ENCODE measurements at places on chromosomes 6 and 20.

DNA sequence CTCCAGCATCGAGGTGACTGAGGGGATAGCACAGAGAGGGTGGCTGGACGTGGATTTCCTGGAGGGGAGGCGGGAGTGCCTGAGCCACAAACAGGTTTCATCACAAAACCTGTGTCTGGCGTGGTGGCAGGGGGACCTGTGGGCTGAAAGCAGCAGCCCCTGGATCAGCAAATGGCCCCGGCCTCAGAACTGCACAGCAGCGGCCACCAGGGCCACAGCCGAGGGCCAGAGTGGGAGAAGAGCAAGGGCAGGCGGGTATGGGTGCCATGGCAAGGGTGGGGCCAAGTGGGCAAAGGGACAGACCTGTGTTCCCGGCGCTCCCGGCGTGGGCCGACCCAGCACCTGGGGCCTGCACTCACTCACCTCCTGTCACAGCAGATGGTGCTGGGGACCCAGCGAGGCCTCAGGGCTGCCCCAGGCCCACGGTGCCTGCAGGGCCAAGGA is 19.0 kb downstream of the NTSR1 start:
- DNase-seq: peak; percentile 7

DNA sequence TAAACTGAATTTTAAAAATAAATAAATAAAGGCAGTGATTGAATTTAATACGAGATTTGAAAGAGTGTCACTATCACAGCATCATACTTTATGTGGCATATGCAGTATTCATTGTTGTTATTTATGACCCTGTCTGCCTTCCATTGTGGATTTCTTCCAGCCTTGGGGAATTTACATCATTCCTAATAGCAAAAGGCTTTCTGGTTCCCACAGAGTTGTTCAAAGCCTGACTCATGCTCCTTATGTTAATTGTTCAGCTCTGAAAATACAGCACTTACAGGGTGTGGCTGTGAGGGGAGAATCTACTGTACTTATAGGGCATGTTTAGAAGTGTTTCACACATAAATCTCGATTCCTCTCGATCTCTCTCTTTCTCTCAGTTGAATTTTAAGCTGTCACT is 54.4 kb downstream of the JAG1 start:
- DNase-seq: no peak

DNA sequence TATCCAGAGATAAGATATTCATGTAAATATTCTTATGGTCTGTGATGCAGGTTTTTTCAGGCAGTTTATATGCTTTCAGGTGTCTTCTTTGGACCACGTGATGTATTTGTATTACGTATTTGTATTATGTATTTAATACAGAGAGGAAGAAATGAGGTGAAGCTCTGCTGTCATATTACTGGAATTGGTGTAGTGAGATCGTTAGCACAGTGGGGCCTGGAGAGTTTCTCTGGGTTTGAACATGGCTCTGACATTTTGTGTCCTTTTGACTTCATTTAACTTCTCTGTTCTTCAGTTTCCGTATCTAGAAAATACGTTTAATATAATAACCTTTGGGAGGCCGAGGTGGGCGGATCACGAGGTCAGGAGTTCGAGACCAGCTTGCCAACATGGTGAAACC is 1.6 kb upstream of the PRIM2 start:
- DNase-seq: no peak

DNA sequence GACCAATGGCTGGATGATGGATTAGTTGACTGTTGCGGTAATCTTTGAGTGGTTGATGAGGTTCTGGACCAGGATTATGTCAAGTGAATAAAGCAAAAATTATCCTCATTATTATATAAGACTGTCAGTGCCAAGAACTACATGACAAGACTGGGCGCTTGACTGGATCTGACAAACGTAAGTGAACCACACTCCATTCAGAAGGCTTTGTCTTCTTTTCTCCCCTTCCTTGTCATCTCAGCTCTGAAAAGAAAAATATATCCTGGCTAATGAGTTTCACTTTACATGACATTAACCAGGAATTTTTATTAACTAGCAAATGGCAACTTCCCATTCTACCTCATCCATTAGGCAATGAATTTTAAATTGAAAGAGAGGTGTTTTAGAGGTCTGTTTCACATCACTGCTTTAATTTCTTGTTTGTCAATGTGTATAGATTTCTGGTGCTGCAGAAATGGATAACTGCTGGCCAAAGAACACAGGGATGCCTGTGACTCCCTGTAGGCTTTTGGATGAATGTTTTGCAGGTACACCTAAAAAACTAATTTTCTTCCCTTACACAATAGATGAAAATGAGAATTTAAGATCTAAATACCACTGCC is 150.1 kb downstream of the ELOVL4 start:
- DNase-seq: no peak
